Smooth muscle cell of the brain vasculature (primary cell): ENCODE measurements at places on chromosomes 12 and 14.
A peak's percentile ranks its signal among the peaks of the same experiment; 100 is the strongest.

DNA sequence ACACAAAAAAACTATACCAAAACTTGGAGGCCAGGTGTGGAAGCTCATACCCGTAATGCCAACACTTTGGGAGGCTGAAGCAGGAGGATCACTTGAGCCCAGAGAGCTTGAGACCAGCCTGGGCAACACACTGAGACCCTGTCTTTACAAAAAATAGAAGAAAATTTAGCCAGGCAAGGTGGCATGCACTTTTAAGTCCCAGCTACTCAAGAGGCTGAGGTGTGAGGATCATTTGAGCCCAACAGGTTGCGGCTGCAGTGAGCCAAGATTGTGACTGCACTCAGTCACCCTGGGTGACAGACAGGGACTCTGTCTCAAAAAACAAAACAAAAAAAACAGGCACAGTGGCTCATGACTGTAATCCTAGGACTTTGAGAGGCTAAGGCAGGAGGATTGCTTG, 75.4 kb downstream of the RNF34 start:
- no peak for DNase-seq

GRCh38 chr14:53473480-53473879, 320.4 kb upstream of the DDHD1 start:
- DNase-seq = no peak

GRCh38 chr12:2171672-2172426, 119.1 kb downstream of the CACNA1C start:
- no peak for DNase-seq

- DNase-seq = no peak
These were observed 6.3 kb downstream of the MIS18BP1 start for GRCh38 chr14:45246691-45247090.

DNA sequence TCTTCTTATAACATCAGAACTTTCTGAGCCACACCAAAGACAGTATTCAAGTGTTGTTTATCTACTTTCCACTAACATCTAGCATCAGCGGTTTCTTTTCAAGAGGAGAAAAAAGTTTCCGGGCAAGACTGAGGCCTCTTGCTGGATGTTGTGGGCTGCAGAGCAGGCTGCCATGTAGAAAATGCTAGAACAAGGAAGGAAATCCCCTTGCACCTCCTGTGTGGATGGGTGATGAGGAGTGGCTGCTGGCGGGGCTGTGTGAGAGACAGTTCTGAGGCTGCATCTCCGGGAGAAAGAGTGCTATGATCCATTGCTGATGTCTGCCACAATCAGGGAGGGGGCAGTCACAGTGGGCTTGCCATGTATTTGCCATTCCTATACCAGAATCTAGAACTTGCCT, 37.8 kb upstream of the PPP1CC start:
- no peak for DNase-seq

- DNase-seq = no peak
These were observed 9.2 kb upstream of the RILPL2 start for GRCh38 chr12:123445388-123446332.

- no peak for DNase-seq
These were observed 4.7 kb upstream of the RHOF start for GRCh38 chr12:121797937-121798786.

DNA sequence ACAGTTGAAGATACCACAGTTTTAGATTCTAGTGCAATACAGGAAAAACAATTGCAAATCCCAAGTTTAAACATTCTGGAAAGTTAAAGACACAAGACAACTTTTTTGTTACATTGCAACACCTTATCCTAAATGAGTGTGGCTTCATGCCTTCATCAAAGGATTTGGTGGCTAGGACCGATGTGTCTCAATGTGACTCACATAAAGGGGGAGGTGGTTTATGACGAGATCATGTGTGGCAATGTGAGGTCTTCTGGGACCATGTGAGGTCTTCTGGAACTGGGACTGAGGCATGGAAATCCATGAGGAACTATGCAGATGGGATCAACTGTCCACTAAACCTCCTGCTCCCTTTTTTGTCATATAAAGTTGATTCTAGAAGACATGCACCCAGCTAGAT, 166.2 kb downstream of the PAX9 start:
- no peak for DNase-seq

GRCh38 chr14:77245820-77246219, 25.2 kb downstream of the NGB start:
- no peak for DNase-seq

DNA sequence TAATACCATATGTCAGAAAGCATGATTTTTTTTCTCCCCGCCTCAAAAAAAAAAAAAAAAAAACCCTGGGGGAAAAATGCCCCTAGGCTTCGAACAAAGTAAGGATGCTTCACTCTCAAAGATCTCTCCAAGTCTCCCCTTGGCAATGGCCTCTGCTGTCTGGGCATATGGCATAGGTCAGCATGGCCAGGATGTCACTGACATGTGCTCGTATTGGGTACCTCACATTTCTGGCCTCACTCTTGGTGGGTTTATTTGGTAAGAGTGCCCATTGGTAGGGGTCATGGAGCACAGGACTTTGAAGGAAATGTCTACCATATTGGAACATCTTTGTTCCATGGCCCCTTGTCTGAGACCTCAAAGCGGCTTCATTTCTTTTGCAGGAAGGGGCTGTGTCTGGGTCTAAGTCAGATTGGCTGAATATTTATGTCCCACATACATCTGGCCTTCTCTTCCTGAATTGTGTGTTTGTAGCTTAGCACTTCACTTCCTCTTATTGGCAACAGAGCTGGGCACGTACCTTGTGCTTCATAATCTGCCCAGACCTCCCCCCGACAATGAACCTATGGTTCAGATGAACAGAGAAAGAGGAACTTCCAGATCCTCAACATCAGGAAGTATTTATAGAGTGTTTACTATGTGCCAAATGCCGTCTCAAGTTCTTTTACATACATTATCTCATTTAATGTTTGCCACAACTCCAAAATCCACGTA, 36.3 kb upstream of the OAS1 start:
- DNase-seq = no peak

DNA sequence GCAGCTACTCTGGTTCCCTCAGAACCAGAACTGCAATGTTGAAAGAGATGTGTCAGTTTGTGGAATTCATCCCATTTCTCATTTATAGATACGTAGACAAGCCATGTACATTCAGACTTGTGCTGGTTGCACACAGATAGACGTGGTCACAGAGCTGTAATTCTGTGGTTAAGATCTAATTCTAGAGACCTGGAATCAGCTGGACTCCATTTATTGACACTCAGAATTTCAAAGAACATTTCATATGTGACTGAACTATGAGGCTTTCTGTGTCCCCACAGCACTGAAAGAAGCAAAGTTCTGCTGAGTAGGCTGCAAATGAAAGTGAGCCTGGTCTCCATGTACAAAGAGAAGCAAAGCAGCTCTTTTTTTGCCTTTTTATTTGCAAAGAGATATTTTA, 220.2 kb upstream of the NAV3 start:
- DNase-seq = no peak

DNA sequence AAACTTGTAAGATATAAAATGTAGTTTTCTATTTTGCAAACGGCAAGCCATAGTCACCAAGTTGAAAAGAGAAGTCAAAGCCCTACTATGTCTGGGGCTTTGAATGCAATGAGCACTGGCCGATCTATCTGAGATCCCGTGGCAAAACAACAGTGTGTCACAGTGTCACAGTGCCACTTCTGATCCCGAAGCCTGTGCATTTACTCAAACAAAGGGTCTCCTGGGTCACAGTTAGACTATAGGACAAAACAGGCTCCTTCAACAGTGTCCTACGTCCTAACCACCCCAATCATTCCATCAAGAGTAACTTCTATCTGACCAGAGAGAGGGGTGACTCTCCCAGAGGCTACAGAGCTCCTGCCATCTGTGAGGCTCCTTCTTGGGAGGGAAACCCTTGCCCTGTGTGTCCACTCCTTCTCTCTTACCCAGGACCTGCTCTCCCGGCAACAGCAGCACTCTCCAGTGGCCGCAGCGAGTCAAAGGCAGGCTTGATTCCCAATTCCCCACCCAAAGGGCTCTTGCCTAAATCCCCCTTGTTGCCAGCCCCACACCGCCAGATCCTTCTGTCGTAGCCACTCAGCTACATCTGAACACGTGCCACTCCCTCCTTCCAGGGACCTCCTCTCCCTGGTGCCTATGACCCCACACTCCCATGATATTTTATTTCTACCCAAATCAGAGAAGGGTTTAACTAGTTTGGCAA, 14.0 kb upstream of the SELPLG start:
- no peak for DNase-seq

DNA sequence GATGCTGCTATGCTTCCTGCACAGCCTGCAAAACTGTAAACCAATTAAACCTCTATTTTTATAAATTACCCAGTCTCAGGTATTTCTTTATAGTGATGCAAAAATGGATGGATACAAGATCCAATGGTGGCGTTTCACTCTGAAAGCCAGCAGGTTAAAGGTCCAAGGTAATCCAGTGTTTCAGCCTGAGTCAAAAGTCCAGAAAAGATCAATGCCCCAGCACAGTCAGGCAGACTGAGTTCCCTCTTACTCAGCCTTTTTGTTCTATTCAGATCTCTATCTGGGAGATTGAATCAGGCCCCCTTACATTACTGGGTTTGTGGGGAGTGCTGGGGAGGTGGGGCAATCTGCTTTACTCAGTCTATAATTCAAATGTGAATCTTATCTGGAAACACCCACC, 464.5 kb downstream of the GXYLT1 start:
- DNase-seq = no peak

- DNase-seq = no peak
These were observed 341.2 kb downstream of the NPAS3 start for GRCh38 chr14:33279865-33280264.

DNA sequence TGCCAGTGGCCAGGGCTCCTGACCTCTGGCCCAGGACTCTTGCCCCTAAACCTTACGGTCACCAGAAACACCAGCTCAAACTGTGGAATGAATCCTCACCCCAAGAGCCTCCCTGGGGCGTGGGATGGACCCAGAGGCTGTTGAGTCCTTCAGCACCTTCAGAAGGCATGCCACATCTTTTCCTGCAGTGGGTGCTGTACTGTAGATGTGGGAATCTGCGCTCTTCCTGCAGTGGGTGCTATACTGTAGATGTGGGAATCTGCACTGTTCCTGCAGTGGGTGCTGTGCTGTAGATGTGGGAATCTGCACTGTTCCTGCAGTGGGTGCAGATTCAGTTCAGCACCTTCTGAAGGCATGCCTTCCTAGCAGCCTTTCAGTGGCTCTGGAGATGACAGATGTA, 1.2 kb downstream of the KRT82 start:
- DNase-seq = no peak

DNA sequence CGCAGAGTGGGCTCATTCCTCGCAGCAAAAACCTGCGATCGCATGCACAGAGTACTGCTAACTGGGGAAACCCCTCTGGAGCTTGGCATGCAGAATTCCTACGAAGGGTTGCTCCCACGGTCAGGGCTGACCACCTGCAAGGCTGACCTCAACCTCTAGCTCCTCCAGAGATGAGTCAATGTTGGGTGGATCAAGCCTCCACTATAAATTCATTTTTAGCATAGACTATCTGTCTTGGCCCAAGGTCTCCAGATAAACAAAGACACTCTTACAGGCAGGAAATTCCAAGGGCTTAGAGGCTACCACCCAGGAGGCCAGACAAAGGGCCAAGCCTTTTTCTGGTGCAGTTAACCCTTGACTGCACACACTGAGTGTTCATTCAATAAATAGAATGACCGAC, 296.5 kb downstream of the TMEM132D start:
- peak; percentile 86 for DNase-seq

DNA sequence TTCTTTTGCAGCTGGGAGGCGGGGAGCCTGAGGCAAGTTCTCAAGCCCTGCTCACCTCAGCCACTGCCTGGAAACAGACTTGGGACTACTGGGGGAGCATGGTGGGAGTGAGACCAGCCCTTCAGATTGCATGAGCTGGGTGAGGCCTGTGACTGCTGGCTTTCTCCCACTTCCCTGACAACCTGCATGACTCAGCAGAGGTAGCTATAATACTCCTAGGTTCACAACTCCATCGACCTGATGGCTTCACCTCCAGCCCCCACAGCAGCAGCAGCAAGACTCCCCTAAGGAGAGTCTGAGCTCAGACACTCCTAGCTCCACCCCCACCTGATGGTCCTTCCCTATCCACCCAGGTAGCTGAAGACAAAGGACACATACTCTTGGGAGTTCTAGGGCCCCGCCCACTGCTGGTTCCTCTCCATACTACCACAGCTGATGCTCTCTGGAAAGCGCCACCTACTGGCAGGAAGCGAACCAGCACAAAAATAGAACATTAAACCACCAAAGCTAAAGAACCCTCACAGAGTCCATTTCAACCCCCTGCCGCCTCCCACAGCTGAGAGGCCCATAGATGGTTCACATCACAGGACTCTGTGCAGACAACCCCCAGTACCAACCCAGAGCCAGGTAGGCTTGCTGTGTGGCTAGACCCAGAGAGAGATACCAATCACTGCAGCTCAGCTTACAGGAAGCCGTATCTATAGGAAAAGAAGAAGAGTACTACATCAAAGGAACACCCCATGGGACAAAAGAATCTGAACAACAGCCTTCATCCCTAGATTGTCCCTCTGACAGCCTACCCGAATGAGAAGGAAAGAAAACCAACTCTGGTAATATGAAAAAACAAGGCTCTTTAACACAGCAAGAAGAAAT, 68.7 kb downstream of the RPAP3 start:
- no peak for DNase-seq

DNA sequence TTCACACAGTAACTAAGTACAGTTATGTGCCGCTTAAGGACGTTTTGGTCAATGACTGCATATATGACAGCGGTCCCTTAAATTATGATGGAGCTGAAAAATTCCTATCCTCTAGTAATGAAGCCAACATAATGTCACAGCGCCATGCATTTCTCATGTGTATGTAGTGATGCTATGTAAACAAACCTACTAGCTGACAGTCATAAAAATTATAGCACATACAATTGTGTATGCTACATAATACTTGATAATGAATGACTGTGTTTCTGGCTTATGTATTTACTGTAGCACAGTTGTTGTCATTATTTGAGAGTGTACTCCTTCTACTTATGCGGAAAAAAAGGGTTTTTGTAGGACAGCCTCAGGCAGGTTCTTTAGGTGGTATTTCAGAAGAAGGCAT, 99.7 kb downstream of the DACT1 start:
- no peak for DNase-seq

DNA sequence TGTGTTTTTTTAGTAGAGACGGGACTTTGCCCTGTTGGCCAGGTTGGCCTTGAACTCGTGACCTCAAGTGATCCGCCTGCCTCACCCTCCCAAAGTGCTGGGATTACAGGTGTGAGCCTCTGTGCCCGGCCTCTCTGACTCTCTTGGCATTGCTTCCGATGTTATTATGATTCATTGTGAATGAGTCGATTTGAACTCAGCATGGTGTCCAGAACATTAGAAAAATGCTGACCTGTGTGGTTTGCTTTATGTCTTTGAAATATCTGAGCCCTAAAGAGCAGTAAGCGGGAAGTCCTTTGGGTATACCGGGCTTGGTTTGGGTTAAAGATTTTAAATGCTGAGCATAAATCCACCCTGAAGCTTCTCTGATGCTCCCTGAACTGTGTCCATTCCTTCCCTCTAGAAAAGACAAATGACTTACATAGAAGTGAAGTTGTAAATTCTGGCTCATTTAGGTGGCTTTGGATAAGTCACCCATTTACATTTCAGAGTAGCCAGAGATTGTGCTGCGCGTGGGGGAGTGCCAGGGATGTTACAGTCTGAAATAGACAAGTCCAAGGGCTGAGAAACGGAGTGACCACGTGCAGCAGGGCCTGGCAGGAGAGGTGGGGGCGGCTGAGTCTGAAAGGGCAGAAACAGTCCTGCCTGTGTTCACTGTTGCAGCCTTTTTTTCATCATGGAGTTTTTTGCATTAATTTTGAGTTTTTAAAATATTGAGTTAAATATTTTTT, 39.6 kb downstream of the SLC15A4 start:
- DNase-seq = peak; percentile 43

GRCh38 chr12:15411842-15412241, 89.5 kb downstream of the PTPRO start:
- no peak for DNase-seq
